ENCODE measurements at places on chromosomes 5 and 9.

- DNase-seq = no peak
Observed at GRCh38 chr9:127203681-127204327, 60.8 kb upstream of the GARNL3 start.

- no peak for DNase-seq
Observed at GRCh38 chr9:92378865-92379560, 25.4 kb downstream of the OGN start.

- DNase-seq = peak; percentile 57
Observed at GRCh38 chr5:157718519-157718918, 12.7 kb upstream of the THG1L start.

GRCh38 chr9:86600291-86600690, 246.1 kb upstream of the TUT7 start:
- no peak for DNase-seq

DNA sequence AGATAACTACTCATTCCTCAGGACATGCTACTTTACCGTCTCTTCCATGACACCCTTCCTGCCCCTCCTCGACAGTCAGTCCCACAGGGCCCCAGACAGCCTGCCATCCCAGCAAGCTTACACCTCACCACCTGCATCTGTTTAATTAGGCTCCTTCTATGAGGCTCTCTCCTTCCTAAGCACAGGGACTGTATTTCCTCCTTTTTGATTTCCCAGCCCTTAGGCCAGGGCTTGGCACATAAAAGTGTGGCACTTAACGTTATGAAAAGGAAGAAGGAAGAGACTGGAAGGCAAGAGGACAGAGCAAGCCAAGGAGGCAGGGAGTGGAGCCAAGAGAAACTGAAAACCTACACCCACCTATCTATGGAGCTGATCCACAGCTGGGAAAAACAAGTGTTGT, 146.8 kb downstream of the SIL1 start:
- DNase-seq = no peak

DNA sequence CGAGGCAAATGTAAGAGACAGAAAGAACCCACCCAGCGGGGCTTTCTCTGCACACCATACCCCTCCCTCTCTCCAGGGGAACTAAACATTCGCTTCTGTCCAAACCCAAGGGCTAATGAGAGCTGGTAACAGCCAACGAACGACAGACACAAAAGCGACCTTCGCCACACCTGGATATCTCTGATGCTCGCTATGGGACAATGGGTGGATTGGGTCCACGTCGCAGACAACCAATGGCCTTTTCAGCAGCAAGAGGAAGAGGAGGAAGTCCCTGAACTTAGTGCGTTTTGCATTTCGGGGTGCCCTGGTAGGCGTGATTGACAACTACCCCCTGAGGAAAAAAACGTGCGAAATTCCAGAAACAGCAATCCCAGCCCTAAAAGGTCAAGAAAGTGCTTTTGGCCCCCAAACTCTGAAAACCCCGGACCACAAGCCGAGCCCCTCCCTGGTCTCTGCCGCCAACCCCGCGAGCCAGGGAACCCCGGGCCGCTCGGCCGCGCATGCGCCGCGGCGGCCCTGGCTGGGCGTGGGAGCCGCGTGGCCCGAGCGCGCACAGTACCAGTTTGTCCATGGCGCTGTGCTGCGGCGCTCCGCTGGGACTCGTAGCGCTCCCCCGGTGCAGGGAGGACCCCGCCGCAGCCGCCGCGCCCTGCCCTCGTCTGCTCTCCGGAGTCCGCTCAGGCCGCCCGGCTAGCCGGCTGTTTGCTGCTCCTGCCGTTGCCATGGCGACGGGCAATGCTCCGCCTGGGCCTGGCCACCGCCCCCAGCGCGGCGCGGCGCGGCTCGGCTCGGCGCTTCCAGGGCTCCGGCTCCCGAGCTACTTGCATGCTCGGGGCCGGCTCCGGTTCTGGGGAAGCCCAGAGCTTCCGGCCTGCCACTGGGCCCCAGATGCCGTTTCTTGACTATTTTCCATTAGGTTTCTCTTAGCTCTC, 66.9 kb upstream of the DNAH5 start:
- DNase-seq = peak; percentile 97

- DNase-seq = peak; percentile 5
Observed at GRCh38 chr5:121053055-121053985, 589.2 kb downstream of the PRR16 start.

- no peak for DNase-seq
Observed at GRCh38 chr5:33941090-33941489, 4.9 kb downstream of the RXFP3 start.

DNA sequence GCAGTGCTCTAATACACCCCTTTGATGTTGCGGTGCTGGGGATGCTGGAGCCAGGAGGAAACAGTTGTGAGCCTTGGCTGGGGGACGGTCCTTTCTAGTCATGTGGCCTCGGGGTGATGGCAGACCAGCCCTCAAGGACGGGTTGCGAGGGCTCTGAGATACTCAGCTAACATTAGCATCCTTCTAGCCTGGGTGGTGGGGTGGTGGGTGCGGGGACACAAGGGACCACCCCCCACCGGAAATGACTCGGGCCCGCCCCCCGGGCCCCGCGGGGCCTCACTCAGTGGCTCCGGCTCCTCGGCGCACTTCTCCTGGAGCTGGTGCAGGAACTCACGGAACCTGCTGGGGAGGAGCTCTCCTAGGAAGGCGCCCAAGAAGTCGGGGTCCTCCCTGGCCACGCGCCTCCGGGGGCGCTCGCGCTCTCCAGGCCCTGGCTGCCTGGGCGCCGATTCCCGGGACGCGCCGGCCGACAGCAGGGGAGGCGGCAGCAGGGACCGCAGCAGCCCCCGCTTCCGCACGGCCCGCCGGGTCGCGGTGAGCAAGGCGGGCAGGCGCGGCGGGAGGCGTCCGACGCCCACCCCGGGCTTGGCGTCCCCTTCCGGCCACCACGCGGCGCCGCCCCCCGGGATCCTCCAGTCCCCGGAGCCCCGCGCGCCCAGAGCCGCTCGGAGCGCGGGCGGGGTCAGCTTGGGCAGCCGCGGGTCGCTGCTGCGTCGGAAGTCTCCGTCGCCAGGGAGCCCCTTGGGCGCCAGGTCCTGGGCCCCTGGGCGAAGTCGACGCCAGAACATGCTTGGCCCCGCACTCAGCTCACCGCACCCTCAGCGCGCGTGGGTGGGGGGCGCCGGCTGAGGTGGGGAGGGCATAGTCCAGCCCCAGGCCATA, 873 bp downstream of the C9orf50 start:
- no peak for DNase-seq

Data from HTR-8/SVneo (cell line).